Stimulated activated CD4-positive, alpha-beta T cell treated with anti-CD3 and anti-CD28 coated beads, Interleukin-2, amount 100 ng/mL, for 48 hours (primary cell): ENCODE measurements at places on chromosomes 2 and 18.

GRCh38 chr2:16102976-16103380, 162.6 kb downstream of the MYCN start:
- no peak for DNase-seq

DNA sequence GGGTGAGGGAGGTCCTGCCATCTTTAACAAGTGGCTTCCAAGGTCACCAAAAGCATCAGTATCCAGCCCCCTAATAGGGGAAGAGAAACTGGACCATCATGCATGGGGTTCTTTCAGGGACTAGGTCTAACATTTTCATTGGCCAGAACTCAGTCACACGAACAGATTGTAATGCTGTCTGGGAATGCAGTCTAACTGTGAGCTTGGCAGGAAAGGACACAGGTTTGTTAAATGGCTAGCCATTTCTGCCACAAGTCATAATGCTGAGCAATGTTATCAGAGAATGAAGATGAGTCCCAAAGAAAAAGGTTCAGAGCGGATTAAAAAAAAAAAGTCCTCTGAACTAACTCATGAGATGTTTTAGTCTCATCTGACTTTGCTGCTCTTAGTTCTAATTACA, 70.9 kb upstream of the TNP1 start:
- DNase-seq: no peak

- no peak for DNase-seq
Measured at GRCh38 chr2:231068525-231069222, 12.0 kb downstream of the PSMD1 start.

- DNase-seq: no peak
Measured at GRCh38 chr2:9149726-9150567, 56.7 kb upstream of the ASAP2 start.

- DNase-seq: no peak
Measured at GRCh38 chr2:214629875-214630274, 179.6 kb downstream of the BARD1 start.

GRCh38 chr2:234378440-234378839, 118.4 kb downstream of the ARL4C start:
- no peak for DNase-seq

DNA sequence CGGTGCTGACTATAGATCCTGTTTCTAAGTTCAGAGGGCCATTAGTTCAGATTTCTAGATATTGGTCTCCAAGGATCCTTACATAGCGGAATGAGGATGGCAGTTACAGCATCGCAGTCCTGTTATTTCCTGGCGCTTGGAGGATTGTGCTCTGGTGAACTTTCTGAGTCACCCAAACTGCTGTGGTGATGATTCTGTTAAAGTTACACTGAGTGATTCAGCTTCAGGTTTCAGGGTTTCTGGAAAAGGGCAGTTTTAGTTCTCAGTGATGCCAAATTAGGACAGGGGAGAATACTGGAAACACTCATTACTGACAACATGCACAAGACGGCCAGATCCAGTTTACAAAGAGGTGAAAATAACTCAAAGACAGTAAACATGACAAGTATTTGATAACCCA, 52.1 kb upstream of the ANKRD62 start:
- no peak for DNase-seq

GRCh38 chr2:191321861-191322662, 76.9 kb downstream of the MYO1B start:
- DNase-seq: no peak

DNA sequence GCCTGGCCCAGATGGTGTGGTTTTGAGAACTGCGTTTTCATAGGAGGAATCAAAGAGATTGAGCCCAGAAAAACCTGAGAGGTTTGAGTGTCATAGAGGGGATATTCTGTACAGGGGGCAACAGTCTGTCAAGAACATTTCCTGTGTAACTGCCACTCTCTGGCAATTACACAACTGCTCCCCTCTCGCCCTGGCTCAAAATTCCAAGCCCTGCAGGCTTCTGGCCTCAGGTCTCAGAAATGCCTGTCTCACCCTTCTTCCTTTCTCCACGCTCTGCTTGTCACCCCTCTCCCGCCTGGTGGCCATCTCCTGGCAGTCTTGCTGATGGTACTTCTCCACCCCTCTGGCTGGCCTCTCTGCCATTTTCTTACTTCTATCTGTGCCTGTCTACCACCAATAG, 4.0 kb downstream of the VAMP5 start:
- DNase-seq: no peak

DNA sequence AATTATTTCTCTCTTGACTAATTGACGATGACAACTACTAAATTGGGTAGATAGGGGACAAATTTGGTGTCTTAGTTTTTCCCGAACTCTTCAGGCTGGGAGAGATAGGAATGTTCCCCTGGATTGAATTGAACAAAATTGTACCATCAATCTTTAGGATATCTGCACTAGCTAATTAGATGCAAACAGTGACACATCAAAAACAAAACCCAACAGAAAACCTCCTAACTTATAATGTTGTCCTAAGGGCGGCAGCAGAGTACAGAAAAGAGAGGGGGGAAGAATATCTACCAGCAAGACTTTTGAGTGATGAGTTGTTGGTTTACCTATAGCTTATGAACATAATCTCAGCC, 342.9 kb downstream of the INSIG2 start:
- DNase-seq: no peak

- DNase-seq: no peak
Measured at GRCh38 chr2:52210161-52210560, 1178.2 kb upstream of the NRXN1 start.

GRCh38 chr18:69968039-69968438, 20.4 kb upstream of the CD226 start:
- no peak for DNase-seq

GRCh38 chr2:26583381-26583911, 57.7 kb downstream of the CIB4 start:
- no peak for DNase-seq

GRCh38 chr2:127098711-127099110, 8.2 kb downstream of the BIN1 start:
- DNase-seq: no peak

- no peak for DNase-seq
Measured at GRCh38 chr2:54469484-54470053, 13.4 kb downstream of the SPTBN1 start.

- DNase-seq: no peak
Measured at GRCh38 chr18:5746844-5747243, 148.5 kb downstream of the TMEM200C start.

DNA sequence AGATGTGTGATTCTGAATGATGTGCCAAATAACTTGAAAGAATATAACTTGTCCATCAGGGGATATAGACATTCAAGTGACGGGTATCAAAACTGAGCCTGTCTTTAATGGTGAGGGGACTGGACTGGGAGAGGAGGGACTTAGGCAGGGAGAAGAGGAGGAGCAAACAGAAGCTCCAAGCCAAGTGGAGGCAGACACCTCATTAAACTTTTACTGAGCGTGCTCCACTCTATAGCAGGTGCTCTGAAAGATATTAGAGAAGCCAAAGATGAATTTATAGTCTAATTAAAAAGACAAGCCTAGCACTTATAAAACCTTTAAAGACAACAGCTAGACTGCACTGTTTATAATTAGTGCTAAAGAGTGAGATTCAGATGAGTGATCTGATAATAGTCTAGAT, 47.7 kb upstream of the SMAD2 start:
- no peak for DNase-seq

DNA sequence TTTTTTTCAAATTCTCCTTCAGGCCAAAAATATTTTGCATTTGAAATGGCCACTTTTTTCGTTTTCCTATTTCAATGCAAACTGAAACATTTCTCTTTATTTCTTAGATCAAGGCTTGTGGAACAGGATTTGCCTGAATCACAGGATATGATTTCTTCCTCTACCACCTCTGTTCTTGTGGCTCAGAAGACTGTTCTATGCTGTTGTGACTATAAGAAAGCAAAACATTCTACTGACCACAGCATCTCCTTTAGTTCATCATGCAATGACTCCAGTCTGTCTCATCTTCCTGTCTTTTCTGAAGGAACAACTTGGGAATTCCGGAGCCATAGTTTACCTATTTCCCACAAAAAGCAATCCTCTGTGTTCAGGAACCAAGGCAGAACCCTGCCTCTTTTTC, 16.2 kb upstream of the ZNF512 start:
- DNase-seq: no peak

DNA sequence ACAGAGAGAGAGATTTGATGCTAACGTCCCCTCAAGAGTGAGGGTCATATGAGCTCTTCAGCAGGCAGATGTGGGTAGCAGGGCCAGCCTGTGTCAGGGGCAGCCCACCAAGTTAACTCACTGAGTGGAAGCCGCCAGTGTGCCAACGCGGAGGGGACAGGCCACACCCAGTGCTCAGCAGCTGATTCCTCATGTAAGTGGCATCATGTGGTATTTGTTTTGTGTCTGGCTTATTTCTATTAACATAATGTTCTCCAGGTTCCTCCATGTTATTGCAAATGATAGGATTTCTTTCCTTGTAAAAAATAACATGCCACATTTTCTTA, 4.0 kb downstream of the IMP4 start:
- no peak for DNase-seq

GRCh38 chr18:63378919-63379638, 12.1 kb upstream of the KDSR start:
- no peak for DNase-seq

DNA sequence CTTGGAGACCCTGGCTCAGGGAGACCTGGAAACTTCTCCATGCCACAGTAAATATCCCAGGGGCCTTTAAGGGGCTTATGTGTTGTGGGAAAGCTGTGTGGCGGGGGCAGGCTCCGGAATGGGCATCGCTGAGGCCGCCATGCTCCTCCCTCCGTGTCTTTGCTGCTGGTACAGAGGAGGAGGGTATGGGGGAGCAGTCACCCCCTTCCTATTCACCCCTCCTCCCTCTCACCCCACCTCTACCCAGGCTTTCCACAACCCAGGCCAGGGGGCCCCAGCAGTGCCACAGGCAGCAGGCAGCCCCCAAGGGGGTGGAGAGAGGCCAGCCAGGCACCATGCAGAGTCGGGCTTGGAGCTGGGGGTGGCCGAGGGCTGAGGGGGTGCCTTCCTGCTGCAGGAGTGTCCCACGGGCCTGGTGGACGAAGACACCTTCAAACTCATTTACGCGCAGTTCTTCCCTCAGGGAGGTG, 28.0 kb upstream of the FAHD2A start:
- no peak for DNase-seq

DNA sequence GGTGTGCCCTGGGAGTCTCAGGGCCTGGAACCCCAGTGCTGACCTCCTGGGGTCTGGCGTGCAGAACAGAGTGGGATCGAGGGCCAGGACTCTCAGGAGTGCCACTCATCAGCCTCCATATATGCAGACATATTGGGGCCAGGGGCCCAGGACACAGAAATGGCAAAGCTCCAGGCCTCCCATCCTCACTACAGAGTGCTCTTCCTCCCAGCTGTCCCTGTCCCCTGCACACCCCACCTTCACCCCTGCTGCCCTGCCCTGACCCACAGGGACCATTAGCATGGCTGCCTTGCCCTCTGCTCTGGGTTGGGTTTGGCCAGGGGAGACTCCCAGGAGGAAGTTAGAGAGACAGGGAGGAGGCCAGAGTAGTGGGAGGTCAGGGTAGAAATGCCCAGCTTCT, 2.8 kb downstream of the TEX51 start:
- no peak for DNase-seq

DNA sequence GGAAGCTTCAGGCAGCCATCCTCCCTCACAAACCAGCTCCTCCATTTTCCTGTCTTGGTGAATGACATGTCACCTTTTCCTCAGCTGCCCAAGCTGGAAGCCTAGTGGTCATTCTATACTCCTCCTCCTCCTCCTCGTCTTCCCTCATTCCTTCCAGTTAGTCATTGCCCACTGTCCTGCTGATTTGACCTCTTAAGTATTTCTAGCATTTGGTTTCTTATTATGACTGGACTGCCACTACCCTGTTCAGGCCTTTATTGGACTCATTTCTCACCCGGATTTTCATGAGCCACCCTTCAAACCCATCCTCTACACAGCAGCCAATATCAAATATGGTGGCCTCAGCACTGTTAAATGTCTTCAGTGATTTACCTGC, 21.9 kb upstream of the MGAT5 start:
- no peak for DNase-seq

DNA sequence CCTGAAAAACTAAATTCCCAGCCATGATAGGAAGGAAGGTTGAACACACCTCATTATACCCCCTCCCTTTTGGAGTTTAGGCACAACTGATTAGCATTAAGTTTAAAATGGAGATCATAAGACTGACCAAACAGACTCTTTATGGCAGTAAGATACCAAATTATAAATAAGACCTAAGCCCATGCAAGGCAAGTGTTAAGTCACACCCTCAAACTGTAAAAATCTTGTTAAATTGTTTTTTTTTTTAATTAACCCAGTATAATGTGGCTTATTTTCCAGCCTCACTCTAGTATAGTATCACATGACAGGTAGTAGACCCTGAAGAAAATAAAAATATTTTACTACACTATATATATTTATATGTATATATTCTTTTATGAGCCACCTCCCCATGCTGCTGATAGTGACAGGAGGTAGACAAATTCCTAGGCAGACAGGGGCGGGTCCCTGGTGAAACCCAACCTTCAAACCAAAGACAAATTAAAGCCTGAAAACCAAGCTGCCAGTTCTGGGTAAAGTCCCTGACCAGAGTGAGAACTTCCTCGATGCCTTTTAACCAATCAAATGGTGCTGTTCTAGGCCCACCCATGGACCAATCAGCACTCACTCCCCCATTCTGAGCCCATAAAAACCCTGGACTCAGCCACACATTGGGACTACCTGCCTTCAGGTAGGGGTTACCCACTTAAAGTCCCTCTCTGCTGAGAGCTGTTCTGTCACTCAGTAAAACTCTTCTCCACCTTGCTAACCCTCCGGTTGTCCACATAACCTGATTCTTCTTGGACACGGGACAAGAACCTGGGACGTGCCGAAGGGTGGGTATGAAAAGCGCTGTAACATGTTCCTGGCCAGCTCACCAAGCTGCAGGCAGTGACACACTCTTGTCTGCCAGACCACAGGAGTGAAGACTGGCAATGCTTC, 123.9 kb upstream of the B3GNT2 start:
- DNase-seq: no peak

DNA sequence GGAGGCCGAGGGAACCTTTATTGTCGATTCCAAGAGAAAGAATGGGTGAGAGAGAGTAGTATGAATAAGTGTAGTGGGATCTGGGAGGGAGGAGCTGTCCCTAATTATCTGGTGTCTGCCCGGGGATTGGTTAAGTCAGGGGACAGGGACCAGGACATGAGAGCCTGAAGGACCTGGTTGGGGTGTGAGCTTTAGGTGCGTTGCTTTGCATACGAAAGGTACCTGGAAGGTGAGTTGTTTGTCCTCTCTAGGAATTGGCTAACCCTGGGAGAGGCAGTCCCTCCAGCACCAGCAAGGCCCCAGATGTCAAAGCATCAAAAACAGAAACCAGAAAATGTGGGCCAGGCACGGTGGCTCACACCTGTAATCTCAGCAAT, 48.1 kb upstream of the RPL31 start:
- no peak for DNase-seq
